ENCODE measurements at places on chromosomes 6 and 20.

DNA sequence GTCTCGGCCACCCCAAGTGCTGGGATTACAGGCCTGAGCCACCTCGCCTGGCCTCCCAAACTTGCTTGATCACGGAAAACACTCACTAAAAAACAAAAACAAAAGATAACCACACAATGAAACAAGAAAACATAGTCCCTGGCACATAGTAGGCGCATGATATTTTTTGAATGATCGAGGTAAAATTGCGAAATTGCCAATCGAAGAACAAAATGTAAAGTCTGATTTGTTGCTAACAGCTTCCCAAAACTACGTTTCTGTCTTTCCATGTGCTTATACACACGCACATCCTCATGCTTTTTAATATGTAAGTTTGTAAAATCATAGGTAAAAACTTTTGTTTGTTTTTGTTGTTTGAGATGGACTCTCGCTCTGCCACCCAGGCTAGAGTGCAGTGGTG lies 168.5 kb upstream of the SALL4 start:
- ATAC-seq, result no peak

DNA sequence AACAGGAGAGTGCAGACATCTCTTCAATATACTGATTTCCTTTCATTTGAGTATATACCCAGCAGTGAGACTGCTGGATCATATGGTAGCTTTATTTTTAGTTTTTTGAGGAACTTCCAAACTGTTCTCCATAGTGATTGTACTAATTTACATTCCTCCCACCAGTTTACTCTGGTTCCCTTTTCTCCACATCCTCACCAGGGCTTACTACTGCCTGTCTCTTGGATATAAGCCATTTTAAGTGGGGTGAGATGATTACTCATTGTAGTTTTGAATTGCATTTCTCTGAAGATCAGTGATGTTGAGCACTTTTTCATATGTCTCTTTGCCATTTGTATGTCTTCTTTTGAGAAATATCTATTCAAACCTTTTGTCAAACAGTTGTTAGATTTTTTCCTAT lies 64.9 kb upstream of the HMGCLL1 start:
- no peak for ATAC-seq

- ATAC-seq, result peak; percentile 53
Measured at GRCh38 chr6:142045380-142046278, 87.1 kb upstream of the GJE1 start.

DNA sequence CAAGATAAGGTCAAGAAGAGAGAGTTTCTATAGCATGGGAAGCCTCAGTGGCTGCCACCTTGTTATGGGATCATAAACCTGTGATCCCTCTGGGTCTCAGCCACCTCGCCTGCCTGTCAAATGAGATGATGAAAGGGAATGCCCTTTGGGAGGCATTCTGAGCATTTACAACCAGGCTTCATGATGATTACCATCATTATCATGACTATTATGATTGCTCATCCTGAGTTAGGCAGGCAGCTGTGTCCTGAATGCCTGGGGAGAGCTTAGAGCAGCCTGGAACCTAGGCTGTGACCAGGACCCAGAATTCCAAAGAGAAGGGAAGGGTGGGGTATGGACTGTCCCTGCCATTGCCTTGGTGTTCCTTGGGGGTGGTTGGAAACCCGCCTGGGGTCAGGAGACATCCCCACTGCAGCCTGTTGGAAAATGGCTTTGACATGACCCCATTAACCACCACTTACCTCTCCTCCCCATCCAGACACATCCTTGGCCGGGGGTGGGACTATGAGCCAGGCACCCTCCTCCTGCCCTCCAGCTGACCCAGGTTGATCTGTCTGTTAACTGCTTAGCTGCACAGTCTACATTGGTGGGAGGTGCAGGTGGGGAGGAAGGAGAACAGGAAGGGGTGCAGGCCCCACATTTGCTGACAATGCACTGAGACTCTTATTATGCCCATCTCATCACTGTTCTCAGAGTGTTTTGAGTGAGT lies 51.9 kb downstream of the LRFN2 start:
- ATAC-seq, result peak; percentile 81

- no peak for ATAC-seq
Measured at GRCh38 chr6:150372051-150372450, 3.2 kb downstream of the IYD start.

- no peak for ATAC-seq
Measured at GRCh38 chr6:46899659-46900058, 22.1 kb downstream of the ADGRF5 start.

DNA sequence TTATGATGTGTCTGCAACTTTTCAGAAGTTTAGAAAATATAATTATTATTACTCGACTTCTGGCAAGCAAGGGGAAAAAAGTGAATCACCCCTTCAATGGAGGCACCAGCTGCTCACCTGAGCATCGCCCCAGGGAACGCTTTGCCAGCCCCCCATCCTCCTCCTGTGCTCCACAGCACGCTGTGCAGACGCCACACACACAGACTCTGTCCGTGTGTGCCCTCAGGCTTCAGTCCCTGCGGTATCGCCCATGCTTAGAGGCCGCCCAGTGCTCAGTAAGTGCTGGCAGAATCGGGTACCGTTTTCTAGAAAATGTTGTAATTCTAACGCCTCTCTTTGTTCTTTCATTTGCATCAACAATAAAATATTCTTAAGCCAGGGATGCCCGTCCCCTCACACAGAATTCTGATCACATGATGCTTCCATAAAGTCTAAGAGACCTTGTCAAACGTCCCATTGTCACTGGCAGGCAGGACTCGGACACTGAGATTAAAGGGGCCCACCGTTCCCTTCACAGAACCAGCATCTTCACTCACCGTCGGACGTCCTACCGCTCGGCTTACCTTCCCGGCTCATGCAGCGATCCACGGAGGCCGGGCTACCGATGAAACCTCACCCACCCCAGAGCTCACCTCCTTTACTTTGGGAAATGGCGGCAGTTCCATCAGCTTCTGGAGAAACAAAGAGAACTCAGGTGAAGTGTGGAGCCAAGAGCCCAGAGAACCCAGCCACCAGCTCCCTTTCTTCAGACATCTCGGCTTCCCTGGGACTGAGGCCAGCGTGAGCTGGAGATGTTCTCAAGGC lies 105.5 kb downstream of the DLL1 start:
- no peak for ATAC-seq

DNA sequence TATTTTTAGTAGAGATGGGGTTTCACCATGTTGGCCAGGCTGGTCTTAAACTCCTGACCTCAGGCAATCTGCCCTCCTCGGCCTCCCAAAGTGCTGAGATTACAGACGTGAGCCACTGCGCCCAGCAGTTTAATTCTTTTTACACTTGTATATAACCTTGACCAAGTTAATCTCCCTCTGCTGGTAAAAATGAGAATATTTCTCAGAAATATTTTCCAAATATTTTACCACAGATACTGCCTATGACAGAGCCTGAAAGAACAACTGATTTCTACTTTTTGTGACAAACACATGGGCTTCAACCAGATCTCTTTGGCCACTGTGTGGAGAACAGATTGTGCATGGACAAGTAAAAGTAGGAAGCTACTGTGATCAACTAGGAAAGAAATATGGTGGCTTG lies 21.2 kb upstream of the NHSL1 start:
- ATAC-seq, result no peak

GRCh38 chr6:3147914-3148757 lies 9.2 kb downstream of the TUBB2A start:
- no peak for ATAC-seq

GRCh38 chr6:36949636-36950035 lies 4.9 kb upstream of the PI16 start:
- peak; percentile 20 for ATAC-seq

GRCh38 chr20:48826883-48827771 lies 672 bp downstream of the PREX1 start:
- peak; percentile 7 for ATAC-seq

DNA sequence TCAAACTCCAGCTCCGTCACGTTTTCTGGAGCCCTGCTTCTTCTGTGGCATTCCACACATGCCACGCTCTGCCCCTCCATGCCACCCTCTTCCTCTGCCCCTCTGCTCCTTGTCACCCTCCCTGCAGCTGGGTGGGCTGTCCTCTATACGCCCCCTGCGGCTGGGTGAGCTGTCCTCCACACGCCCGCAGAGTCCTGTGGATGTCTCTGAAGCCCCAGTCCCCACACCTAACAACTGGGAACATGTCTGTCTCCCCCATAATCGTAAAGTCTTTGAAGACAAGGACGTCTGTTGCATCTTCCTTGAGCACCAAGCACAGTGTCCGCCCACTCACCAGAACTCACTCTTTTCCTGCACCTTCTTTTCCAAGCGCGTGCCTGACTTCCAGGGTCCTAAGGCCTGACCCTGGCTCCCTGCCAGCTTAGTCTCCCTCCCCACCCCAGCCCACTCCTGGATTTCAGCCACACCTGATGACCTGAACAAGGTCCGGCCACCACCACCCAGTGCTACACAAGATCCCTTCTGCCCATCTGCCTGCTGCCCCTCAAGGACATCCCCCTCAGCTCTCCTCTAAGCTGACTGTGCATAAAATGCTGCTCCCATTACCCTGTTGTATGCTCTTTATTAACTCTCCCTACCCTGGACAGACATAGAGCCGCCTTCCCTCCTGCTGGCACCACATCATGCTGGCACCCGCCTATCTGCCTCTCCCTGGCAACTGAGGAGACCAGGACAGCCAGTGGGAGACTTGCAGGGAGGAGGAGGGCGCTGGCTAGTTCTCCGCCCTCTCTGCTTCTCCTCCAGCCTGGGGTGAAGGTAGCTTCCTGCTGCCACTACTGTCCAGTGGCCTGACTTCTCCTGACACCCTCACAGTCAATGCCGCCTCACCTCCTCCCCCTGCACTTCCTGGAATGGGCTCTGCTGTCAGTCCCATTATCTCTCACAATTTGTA lies 10.7 kb upstream of the PRR18 start:
- no peak for ATAC-seq

GRCh38 chr6:24053057-24053456 lies 73.0 kb upstream of the NRSN1 start:
- ATAC-seq, result no peak

DNA sequence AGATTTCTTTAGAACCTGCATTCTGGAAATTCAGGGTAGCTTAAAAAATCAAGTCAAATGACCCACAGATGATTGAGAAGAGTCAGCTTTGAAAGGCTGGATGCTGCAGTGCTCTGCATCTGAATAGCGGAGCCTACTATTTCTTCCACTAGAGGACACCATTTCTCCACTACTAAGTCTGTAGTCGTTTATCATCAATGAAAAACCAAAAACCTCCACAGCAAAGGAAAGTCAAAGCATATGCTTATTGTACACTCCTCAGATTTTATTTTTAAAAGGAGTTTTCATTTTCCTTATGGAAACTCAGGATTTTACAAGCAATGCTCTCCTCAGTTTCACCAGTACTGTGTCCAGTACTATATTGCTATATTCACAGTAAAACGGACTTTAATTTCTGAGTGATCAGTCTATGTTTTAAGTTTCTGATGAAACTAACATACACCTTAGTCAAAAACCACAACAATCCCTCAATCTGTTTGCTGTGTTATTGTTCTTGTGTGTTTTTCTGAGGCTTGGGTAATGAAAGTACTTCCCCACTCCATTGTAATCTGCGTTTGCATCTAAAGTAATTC lies 50.5 kb upstream of the ENPP5 start:
- ATAC-seq, result peak; percentile 59

- no peak for ATAC-seq
Measured at GRCh38 chr6:92121228-92121627, 1298.1 kb downstream of the EPHA7 start.

DNA sequence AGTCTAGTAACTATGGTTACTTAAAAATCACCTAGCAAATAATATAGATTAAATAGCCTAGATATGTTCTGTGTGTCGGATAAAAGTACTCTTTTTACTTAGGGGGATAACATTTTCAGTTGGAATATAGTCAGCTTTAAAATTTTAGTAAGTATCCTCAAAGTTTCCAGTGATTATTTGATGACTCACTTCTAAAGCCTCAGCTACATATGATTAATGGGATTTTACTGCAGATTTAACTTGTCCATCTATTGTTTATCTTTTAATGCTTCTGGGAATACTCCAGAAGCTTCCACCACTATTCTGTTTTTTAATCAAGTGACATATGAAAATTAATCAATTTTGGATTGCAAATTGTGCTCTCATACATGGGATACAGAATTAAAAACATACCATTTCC lies 8.7 kb upstream of the TENT5A start:
- ATAC-seq, result no peak

- no peak for ATAC-seq
Measured at GRCh38 chr20:49043000-49043399, 3.1 kb upstream of the CSE1L start.

GRCh38 chr6:25534942-25535631 lies 116.9 kb upstream of the SCGN start:
- no peak for ATAC-seq

GRCh38 chr20:62205618-62206387 lies 14.3 kb downstream of the HRH3 start:
- no peak for ATAC-seq

GRCh38 chr6:111722179-111722731 lies 116.6 kb upstream of the TRAF3IP2 start:
- ATAC-seq, result peak; percentile 62

GRCh38 chr6:158344534-158344933 lies 32.3 kb downstream of the TULP4 start:
- ATAC-seq, result no peak

DNA sequence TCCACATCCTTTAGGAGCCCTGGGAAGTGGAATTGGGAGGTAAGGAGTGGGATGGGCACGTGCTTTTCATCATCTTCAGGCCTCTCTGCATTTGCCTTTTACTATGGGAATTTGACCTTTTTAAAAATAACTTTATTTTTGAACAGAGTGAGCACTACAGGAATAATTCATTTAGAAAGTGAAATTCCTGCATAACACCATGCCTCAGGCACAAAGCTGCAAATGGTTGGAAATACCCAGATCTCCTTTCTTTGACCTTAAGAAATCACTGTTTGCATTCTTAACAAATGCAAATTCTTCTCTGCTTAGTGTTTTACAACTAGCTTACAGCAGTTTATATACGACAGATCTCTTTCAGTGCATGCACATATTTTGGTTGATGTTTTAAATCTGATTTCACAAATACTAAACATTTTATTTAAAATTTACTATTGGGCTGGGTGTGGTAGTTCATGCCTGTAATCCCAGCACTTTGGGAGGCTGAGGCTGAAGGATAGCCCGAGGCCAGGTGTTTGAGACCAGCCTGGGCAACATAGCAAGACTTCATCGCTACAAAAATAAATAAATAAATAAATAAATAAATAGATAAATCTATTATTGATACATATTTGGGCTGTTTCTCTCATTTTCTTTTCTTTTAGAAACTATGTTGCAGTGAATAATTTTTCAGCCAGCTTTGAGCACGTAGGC lies 24.5 kb downstream of the CST8 start:
- ATAC-seq, result peak; percentile 31

DNA sequence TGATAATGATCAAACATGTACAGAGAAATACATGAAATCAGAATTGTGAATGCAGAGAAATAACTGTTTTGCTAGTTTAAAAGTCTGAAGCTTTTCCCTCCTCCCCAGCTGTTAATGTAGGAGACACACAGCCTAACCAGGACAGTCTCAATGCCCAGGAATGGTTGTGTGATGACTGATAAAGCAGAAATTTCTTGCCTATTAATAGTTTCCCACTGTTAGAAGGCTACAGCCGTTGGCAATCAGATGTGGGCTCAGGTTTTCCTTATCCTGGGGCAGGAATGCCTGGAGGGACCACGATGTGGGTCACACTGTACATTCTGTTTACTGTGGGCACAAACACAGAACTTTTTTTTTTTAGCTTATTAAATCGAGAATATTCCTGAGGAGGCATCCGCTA lies 1.9 kb downstream of the PPP1R3D start:
- no peak for ATAC-seq

All from motor neuron (in vitro differentiated cells).